ENCODE measurements at places on chromosomes 2 and 18. TPM values are rescaled to one million over a fixed set of nuclear protein-coding genes. Genes with fewer than 3 reads are reported as not detected.

The CARF gene
- total RNA-seq, result 3.9 TPM

The PLEK gene
- not detected for total RNA-seq

The CCDC150 gene
- 1.4 TPM for total RNA-seq

The TDRD15 gene
- 0.15 TPM for total RNA-seq

The ARHGAP28 gene
- total RNA-seq, result 26.4 TPM

The ECEL1 gene
- total RNA-seq, result not detected

The IFIH1 gene
- 18.6 TPM for total RNA-seq

The GPR55 gene
- 0.87 TPM for total RNA-seq

The SIX3 gene
- not detected for total RNA-seq

The ADRA2B gene
- total RNA-seq, result not detected

The RIT2 gene
- total RNA-seq, result 5.1 TPM

The SCG2 gene
- 0.62 TPM for total RNA-seq

The PROC gene
- total RNA-seq, result 1.3 TPM

The LDLRAD4 gene
- total RNA-seq, result 6.9 TPM
